ENCODE measurements at places on chromosomes 7 and 10. TPM values are rescaled to one million over a fixed set of nuclear protein-coding genes. Genes with fewer than 3 reads are reported as not detected.
A peak's percentile ranks its signal among the peaks of the same experiment; 100 is the strongest.

The PDE6C gene
- total RNA-seq, result not detected

The MYH16 gene
- not detected for total RNA-seq

The CDNF gene
- 2.0 TPM for total RNA-seq

The NPFFR1 gene
- total RNA-seq, result not detected

The OR2A5 gene
- not detected for total RNA-seq

The PRLHR gene
- total RNA-seq, result not detected

The FLNC gene
- 496 TPM for total RNA-seq

The ZNF786 gene
- total RNA-seq, result 3.6 TPM

The EBF3 gene
- total RNA-seq, result 0.07 TPM

The UNCX gene
- not detected for total RNA-seq

The TEX47 gene
- total RNA-seq, result not detected

GRCh38 chr7:75804705-75805104, 8.9 kb downstream of the CCL24 start:
- peaks cover 14% of the 10 kb centered on the region for H3K36me3 ChIP-seq
- peaks cover 22% of the 10 kb centered on the region for H3K27me3 ChIP-seq
- no peak overlapping the region for H3K27ac ChIP-seq
- H3K4me3 ChIP-seq, result no peak overlapping the region

DNA sequence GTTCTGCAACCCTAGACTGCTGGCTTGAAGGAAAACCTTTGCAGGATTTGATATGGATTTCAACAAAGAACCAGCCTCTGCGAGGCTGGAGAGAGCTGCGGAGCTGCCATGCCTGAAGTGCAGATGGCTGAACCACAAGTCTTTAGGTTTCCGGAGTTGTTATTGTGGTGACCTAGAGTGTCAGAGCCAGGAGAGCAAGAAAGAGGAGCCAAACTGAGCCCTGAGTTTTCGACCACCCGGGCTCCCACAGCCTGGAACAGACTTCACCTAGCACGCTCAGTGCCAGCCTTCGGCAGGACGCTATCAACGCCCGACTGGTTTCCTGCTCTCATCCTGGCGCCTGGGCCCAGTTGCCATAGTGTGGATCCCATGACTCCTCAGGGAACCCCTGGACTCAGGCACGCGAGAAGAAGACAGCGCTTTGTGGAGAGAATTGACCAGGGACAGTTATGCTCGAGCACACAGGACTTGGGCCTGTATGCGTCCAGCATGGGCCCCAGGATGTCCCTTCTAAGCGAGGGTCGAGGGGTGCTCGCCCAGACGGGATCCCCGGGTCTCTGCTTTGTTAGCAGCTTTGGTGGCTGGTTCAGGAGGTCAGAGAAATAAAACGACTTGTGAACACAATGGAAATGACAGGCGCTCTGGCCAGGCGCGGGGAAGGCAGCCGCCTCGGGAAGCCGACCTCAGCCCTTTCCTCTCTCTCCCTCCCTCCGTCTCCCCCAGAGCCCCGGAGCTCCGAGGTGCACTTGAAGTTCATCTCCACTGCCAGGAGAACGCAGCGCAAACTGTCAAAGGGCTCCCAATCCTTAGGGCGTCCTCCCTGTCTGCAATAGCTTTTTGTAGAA, 1.8 kb upstream of the GAD2 start:
- no peak overlapping the region for H3K27ac ChIP-seq
- no peak overlapping the region for H3K4me3 ChIP-seq
- DNase-seq, result no peak
- peaks cover 36% of the 10 kb centered on the region for H3K27me3 ChIP-seq
- H3K4me1 ChIP-seq, result no peaks in the 10 kb centered on the region
- H3K36me3 ChIP-seq, result peaks cover 5% of the 10 kb centered on the region

DNA sequence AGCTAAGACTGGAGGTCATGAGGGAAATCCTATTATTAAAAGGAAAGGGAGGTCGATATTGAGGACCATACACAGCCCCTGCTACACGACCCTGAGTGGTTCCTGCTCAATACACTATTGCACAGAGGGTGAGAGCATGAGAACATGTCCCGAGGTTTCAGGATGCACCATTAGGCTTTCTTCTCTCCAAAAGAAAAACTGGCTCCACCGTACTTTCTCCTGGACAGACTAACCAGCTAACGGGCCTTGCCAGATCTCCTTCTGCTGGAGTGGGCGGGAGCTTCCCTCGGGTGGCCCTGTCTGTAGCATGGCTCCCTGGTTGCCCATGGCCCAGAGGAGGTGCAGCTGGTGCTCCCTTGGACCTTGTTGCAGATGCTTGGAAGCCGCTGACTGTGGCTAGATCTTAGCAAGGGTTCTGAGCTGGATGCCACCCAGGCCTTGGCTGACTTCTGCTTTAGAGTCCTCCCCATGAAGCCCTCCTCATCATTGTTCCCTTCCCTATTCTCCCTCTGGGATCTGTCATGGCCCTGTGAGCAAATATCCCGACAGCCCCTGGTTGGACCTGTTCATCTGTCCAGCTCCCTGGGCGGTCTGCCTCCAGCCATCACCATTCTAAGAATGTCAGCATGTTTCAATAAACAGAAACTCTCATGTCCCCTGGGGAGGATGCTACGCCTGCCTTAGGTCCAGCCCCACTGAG, 52.9 kb upstream of the SHH start:
- no peak for DNase-seq
- no peaks in the 10 kb centered on the region for H3K36me3 ChIP-seq
- no peak overlapping the region for H3K27ac ChIP-seq
- no peak overlapping the region for H3K4me3 ChIP-seq
- H3K27me3 ChIP-seq, result peaks cover 2% of the 10 kb centered on the region

- no peaks in the 10 kb centered on the region for H3K4me1 ChIP-seq
- H3K27ac ChIP-seq, result no peak overlapping the region
- no peak for DNase-seq
- H3K4me3 ChIP-seq, result no peak overlapping the region
Measured at GRCh38 chr7:85682833-85683620, 496.2 kb upstream of the SEMA3D start.

GRCh38 chr7:116895849-116896248, 33.5 kb downstream of the CAPZA2 start:
- H3K27me3 ChIP-seq, result no peaks in the 10 kb centered on the region
- H3K27ac ChIP-seq, result no peak overlapping the region
- no peak for DNase-seq
- no peak overlapping the region for H3K4me3 ChIP-seq
- H3K36me3 ChIP-seq, result peaks cover 38% of the 10 kb centered on the region

DNA sequence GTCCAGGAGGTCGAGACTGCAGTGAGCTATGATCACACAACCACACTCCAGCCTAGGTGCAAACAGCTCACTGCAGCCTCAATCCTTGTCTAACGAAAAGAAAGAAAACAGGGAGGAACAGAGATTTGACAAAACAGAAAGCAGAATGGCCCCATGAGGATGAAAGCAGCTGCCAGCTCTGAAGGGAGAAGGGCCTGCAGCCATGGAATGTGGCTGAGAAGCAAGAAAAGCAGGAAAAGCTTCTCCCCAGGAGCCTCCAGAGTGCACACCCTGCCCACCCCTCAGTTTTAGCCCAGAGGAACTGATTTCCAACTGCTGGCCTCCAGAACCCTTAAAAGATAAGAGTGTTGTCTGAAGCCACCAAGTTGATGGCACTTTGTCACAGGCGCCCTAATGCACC, 13.0 kb downstream of the ESYT2 start:
- no peak for DNase-seq
- peaks cover 2% of the 10 kb centered on the region for H3K27me3 ChIP-seq
- peaks cover 12% of the 10 kb centered on the region for H3K36me3 ChIP-seq
- H3K27ac ChIP-seq, result peak overlapping the region; percentile 100

DNA sequence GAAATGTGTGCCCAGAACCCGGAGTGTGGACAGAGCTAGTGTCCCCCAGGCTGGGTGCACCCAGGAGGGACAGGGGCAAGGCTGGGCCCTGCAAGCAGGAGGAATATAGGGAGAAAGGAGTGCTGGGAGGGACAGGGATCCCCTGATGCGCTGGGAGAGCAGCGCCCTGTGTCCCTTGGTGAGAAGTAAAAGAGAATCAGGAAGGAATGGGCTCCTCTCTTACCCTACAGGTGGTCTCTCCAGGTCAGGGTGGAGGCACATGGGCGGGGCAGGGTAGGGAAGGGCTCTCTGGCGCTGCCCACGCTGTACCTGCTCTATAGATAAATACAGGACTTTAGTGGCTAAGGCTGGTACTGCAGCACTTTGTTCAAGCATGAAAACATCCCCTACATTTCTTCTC, 753.8 kb downstream of the GRID1 start:
- DNase-seq, result no peak
- H3K36me3 ChIP-seq, result peaks cover 4% of the 10 kb centered on the region
- H3K27ac ChIP-seq, result no peak overlapping the region
- H3K4me3 ChIP-seq, result no peak overlapping the region
- H3K4me1 ChIP-seq, result no peaks in the 10 kb centered on the region

DNA sequence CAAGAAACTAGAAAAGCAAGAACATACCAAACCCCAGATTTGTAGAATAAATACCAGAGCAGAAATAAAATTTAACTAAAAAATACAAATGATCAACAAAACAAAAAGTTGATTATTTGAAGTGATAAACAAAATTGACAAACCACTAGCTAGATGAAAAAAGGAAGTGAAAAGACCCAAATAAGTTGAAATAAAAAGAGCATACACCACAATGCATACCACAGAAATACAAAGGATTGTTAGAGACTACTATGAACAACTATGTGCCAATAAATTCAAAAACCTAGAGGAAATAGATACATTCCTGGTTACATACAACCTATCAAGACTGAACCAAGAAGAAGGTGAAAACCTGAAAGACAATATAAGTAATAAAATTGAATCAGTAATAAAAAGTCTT, 333.4 kb downstream of the SH2D4B start:
- H3K4me1 ChIP-seq, result no peaks in the 10 kb centered on the region
- H3K27me3 ChIP-seq, result peaks cover 1% of the 10 kb centered on the region
- no peak for DNase-seq
- no peak overlapping the region for H3K4me3 ChIP-seq

GRCh38 chr10:86373251-86373650, 6.7 kb upstream of the GRID1 start:
- no peak for DNase-seq
- H3K4me1 ChIP-seq, result no peaks in the 10 kb centered on the region
- peaks cover 40% of the 10 kb centered on the region for H3K27me3 ChIP-seq

GRCh38 chr10:78450807-78451485, 417.3 kb downstream of the RPS24 start:
- H3K4me3 ChIP-seq, result no peak overlapping the region
- no peaks in the 10 kb centered on the region for H3K36me3 ChIP-seq
- H3K4me1 ChIP-seq, result peaks cover 15% of the 10 kb centered on the region
- peaks cover 44% of the 10 kb centered on the region for H3K27me3 ChIP-seq
- no peak for DNase-seq
- no peak overlapping the region for H3K27ac ChIP-seq

GRCh38 chr7:26618898-26619297, 245.5 kb downstream of the SKAP2 start:
- H3K27ac ChIP-seq, result no peak overlapping the region
- H3K36me3 ChIP-seq, result no peaks in the 10 kb centered on the region
- no peak overlapping the region for H3K4me3 ChIP-seq
- no peaks in the 10 kb centered on the region for H3K4me1 ChIP-seq

GRCh38 chr7:32670110-32671025, 175.1 kb downstream of the AVL9 start:
- peaks cover 29% of the 10 kb centered on the region for H3K4me1 ChIP-seq
- H3K27ac ChIP-seq, result peak overlapping the region; percentile 34

DNA sequence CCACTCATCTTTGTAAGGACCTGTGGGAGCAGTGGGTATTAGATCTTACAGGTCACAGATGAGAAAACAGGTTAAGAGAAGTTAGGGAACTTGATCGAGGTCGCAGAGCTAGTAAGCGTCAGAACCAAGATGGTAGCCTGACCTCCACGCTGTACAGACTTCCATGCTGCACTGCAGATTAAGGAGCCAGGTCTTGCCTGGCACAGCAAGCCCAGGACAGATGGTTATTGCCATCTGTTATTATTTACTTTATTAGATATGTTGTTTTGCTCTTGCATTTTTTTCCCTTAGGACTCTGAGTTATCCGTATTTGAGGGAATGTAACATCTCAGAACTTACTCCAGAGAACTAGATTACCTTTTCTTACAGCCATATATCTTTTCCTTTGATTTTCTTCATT, 147.2 kb downstream of the NSUN6 start:
- H3K27me3 ChIP-seq, result peaks cover 2% of the 10 kb centered on the region
- no peak overlapping the region for H3K27ac ChIP-seq
- H3K4me3 ChIP-seq, result no peak overlapping the region
- DNase-seq, result no peak

GRCh38 chr7:15424468-15424867, 137.3 kb downstream of the AGMO start:
- H3K36me3 ChIP-seq, result no peaks in the 10 kb centered on the region
- DNase-seq, result peak; percentile 54
- H3K4me3 ChIP-seq, result peak overlapping the region; percentile 38

DNA sequence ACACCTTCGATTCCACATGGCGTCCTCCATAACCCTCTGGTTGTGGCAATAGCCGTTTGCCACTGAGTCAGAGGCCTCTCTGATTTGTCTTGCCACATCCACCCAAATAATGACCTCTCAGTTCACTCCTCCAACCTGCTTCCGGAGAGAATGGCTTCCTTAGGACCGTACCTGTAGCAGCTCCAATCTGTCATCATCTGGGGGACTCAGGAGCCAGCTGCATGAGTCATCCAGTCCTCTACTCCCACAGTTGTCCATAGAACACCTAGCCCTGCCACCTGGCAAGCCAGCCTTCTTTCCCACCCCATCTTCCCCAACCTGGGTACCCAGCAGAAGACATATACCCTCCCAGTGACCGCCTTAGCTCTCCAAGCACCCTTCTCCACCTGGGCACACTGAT, 64.4 kb upstream of the MXI1 start:
- no peaks in the 10 kb centered on the region for H3K27me3 ChIP-seq
- H3K4me3 ChIP-seq, result no peak overlapping the region
- H3K4me1 ChIP-seq, result peaks cover 7% of the 10 kb centered on the region

GRCh38 chr10:52256832-52257691, 57.0 kb upstream of the DKK1 start:
- no peak overlapping the region for H3K27ac ChIP-seq
- no peaks in the 10 kb centered on the region for H3K36me3 ChIP-seq
- DNase-seq, result no peak
- H3K4me1 ChIP-seq, result peaks cover 15% of the 10 kb centered on the region

GRCh38 chr7:104242638-104243037, 34.8 kb upstream of the ORC5 start:
- peaks cover 4% of the 10 kb centered on the region for H3K27me3 ChIP-seq
- no peak overlapping the region for H3K27ac ChIP-seq
- no peak for DNase-seq
- H3K4me3 ChIP-seq, result no peak overlapping the region

DNA sequence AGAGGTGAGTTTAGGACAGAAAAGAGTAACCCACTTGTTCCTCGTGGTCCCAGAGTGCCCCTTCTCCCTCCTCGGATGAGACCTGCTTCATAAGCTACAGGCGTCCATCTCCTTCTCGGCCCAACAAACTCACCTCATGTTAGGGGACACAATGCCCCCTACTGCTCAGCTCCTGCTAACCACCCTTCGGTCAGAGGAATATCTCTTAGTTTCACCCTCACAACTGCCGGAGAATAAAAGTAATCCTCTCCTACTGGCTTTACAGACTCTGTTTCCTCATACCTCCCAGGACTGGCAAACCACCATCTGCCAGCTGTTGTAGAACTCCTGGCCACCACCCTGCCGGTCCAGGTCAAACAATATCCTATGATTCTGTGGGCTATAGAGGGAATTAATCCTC, 3.2 kb downstream of the AKR1B15 start:
- no peak overlapping the region for H3K27ac ChIP-seq
- H3K27me3 ChIP-seq, result peaks cover 22% of the 10 kb centered on the region
- no peaks in the 10 kb centered on the region for H3K36me3 ChIP-seq
- H3K4me3 ChIP-seq, result no peak overlapping the region
- no peak for DNase-seq
